Stimulated activated CD8-positive, alpha-beta memory T cell treated with anti-CD3 and anti-CD28 coated beads, Interleukin-15, amount 100 ng/mL, for 24 hours (primary cell): ENCODE measurements at places on chromosomes 6 and 20.

- no peak for DNase-seq
Measured at GRCh38 chr6:130964289-130964688, 98.8 kb downstream of the EPB41L2 start.

GRCh38 chr6:34536959-34537848, 18.9 kb downstream of the SPDEF start:
- DNase-seq: no peak

GRCh38 chr6:100381111-100381510, 83.6 kb downstream of the SIM1 start:
- no peak for DNase-seq

DNA sequence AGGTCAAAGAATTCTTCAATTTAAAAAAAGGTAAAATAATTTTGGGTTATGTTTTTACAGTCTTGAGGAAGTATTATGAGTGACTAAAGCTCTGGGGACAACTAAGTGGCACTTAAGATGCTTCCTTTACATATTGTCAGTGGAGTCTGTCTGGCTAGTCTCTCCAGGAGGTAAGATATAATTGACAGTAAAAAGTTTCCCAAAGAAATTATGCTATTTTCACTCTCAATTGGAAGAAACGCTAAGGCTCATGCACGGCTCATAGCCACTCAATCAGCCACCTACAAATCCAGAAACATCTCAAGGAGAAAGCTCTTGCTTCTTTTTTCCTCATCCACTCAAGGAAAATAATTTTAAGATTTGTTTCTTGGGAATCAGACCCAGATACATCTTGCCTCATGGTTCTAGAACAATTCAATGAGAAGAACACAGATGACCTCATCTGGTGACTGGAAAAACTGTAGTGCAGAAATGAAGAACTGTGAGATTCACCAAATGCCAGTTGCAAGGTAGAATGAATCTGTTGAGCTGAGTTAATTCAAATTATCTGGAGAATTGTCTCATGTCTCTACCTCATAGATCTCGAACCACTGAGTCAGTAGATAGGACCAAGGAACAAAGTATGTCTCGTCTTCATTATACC, 252.9 kb downstream of the TPBG start:
- DNase-seq: no peak
